GOT3 (cell line): ENCODE measurements at places on chromosomes 2 and 18.

DNA sequence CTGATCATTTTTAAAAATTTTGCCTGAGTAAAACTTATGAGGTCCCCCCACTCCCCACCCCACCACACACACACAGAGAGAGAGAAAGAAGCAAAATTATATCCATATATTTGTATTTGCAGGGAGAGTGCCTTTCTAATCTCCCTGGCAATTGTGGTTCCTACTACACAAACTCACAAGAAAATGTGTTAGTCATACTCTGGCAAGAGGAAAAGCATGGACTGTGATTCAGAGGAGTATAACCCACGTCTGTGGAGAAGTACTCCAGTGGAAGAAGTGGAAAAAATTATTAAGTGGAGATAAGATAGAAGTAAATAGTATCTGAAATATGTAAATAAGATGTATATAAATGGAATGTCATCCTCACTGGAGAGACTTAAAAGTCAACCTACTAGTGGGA, 114.0 kb downstream of the DSEL start:
- no peak for DNase-seq

GRCh38 chr2:16400127-16400623, 265.5 kb downstream of the CYRIA start:
- DNase-seq, result no peak

- no peak for DNase-seq
Observed at GRCh38 chr2:153971855-153972254, 100.1 kb downstream of the GALNT13 start.

DNA sequence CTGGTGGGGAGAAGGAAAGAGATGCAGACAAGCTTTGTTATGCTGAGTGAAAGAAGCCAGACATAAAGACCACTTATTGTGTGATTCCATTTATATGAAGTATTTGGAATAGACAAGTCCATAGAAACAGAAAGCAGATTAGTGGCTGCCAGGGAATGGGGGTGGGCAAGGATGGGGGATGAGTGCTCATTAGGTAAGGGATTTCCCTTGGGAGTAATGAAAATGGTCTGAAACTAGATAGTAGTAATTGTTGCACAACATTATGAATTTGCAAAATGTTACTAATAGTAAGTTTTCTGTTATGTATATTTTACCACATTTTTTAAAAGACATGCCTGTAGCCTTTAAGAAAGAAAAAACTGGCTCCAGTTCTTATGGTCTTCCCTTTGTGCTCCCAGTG, 154.9 kb downstream of the LNPK start:
- DNase-seq, result no peak

DNA sequence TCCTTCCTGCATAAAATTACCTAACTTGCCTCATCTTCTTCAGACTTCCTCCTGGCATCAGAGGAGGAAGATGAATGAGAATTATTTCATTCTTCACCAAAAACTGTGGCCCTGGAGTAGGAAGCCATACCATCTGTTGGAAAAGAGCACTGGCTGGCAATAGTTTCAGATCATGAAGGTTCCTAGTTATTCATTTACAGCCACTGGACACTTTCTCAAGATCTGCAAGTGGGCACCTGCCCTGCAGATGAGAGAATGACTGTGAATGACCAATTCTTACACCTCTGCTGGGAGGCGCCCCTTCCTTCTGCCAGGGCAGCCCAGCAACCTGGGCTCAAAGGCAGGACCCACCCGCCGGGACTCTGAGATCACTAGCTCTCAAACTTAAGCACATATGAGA, 13.0 kb downstream of the DIPK1C start:
- no peak for DNase-seq
